SJSA1 (cell line): ENCODE measurements at places on chromosomes 6 and 20. TPM values are rescaled to one million over a fixed set of nuclear protein-coding genes. Genes with fewer than 3 reads are reported as not detected.

MCHR2 gene
- total RNA-seq, result not detected in 2 replicates

SLC22A3 gene
- not detected in 2 replicates for total RNA-seq

VGLL2 gene
- 0.05 TPM in 1 of 2 replicates, not detected in the other for total RNA-seq

SSTR4 gene
- not detected in 2 replicates for total RNA-seq

GMPR gene
- 17.7 and 21.3 TPM in 2 replicates for total RNA-seq

LSM2 gene
- 72.6 and 89.4 TPM in 2 replicates for total RNA-seq

ERVFRD-1 gene
- not detected in 2 replicates for total RNA-seq

RBBP9 gene
- 15.9 and 24.2 TPM in 2 replicates for total RNA-seq

IFNGR1 gene
- total RNA-seq, result 73.6 and 94.4 TPM in 2 replicates

GRCh38 chr6:3526962-3527650, 70.3 kb upstream of the SLC22A23 start:
- no peak for DNase-seq

- DNase-seq, result no peak
Measured at GRCh38 chr6:41654698-41655151, 16.5 kb downstream of the MDFI start.

GRCh38 chr20:47665221-47665991, 119.9 kb downstream of the SULF2 start:
- peak; percentile 33 for DNase-seq

- no peak for DNase-seq
Measured at GRCh38 chr20:25364879-25365699, 25.5 kb downstream of the ABHD12 start.

GRCh38 chr20:2032168-2032567, 38.3 kb upstream of the PDYN start:
- DNase-seq, result no peak

DNA sequence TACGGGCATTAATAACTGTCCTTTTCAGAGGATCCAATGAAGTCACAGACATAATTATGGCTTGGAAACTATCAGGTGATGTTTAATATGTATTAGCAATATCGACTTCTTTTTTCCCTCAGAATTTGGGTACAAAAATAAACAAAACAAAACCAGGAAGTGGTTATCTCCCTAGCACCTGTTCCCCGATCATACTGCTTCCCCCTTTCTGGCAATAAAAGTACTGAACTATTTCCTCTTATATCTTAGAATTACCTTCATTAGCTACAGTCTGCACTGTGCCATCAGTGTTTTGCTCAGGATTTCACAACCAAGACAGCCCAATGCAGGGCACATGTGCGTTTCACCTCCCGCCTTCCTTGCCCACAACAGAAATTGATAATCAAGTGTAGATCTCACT, 216.9 kb upstream of the BTBD3 start:
- no peak for DNase-seq

DNA sequence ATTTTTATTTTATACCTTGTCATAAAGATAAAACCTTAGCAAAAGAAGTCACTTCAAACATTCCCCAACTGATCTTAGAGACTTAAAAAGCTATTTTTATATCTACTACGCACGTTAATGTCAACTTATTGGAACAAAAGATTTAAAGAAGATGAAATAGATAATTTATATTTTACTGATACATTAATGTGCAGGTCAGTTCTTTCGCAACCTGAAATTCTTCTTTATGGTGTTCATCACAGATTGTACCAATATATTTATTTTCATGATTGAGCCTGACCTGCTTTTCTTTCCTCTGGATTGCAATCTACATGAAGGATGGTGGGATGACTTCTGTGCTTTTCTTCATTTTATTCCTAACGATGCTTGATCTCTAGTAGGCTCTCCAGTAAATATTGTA, 596.3 kb downstream of the PHF3 start:
- DNase-seq, result no peak

DNA sequence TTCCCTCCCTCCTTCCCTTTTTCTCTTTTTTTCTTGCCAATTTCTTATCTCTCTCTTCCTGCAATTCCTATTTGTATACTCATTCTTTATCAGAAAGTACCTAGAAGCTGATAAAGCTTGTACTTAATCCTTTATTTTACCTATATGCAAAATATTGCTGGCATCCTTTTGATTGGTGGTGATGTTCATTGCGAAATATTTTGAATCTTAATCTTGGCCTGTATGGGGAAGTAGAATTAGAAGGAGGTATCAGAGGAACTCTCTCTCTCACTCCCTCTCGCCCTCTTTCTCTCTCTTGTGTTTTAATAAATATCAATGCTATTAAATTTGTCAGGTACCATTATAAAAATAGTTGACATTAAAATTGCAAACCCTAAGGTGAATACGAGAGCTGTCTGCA, 52.8 kb downstream of the UST start:
- no peak for DNase-seq

DNA sequence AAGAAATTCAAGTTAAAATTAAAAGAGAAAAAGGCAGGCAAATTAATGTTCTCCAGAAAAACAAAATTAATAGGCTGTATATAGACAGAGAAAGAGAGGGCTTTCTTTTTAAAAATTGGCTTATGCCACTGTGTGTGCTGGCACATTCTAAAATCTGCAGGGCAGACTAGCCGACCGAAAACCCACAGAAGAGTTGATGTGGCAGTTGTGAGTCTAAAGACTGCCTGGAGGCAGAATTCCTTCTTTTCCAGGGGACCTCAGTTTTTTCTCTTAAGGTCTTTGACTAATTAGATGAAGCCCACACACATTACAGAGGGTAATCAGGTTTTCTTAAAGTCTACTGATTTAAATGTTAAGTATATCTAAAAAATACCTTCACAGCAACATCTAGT, 85.7 kb downstream of the GJA1 start:
- no peak for DNase-seq

DNA sequence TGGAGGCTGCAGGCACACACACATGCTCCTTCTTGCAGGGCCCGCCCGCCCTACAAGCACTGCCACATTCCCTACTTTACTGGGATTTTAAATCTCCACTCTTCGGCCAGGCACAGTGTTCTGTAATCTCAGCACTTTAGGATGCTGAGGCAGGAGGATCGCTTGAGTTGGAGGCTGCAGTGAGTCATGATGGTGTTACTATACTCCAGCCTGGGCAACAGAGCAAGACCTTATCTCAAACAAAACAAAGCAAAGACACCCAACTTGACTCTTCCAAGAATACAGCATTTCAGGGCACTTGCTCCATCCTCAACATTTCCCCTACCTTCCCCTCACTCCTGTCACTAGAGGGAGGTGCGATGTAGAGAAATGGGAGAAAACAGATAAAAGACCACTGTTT, 194.0 kb downstream of the MYLK4 start:
- DNase-seq, result no peak

DNA sequence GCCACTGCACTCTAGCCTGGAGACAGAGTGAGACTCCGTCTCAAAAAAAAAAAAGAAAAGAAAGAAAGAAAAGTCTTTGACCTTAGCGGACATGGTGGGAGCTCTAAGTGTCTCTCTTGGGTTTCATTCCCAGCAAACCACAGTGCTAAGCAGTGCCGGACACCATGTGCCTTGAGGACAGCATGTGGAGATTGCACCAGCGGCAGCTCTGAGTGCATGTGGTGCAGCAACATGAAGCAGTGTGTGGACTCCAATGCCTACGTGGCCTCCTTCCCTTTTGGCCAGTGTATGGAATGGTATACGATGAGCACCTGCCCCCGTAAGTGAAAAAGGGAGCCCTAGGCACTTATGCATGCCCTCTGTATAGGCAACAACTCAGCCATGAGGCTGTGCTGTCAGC, 79.4 kb downstream of the GFRA4 start:
- no peak for DNase-seq

DNA sequence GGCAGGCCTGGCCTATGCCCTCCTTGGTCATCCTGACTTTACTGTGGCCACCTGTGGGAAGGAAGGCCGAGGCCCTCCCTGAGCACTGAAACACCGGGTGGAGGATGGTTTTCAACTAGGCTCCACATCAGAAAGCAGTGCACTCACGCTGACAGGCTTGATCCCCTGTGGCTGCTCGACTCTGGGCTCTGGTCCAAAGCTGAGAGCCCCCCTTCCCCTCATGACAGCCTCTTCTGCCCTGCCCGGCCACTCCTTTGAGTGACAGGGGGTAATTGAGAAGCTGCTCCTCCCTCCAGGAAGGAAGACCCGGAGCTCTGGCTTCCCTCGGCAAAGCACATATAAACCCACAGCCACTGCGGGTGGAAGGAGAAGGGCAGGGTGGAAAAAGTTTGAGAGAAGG, 43.6 kb downstream of the MUC22 start:
- DNase-seq, result no peak

DNA sequence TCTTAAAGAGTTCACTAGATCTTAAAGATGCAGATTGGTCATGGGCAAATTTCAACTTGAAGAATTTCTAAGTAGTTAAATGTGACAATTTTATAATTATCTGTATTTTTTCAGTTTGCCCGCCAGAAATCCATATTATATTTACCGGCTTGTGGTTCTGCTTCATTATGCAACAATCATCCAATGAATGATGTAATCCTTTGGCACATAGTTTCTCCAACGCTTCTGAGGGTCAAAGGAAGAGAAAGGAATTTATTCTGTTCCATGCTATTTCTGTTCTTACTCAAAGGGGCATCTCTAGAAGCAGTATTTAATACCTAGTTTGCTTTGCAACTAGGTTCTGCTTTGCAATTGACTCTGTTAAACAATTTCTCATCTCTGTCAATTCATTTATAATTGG, 359.3 kb upstream of the PLCB4 start:
- no peak for DNase-seq

DNA sequence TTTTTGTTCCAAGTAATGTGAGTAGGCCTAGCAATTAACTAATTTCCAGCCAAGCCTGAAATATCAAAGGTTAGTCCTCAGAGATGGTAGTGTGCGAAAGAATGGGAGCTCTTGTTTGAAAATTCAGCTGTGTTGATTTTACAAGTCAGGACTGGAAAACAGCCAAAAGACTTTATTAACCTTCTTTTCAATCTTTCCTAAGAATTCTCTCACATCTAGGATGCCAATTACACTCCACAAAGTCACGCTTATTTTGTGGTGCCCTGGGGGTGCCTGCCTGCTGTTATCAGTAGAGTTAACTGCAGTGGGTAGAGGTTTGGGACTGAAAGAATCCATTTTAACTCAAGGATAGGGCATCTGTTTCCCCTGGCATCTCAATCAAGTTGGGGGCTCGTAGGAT, 30.7 kb upstream of the MAP3K4 start:
- DNase-seq, result no peak

DNA sequence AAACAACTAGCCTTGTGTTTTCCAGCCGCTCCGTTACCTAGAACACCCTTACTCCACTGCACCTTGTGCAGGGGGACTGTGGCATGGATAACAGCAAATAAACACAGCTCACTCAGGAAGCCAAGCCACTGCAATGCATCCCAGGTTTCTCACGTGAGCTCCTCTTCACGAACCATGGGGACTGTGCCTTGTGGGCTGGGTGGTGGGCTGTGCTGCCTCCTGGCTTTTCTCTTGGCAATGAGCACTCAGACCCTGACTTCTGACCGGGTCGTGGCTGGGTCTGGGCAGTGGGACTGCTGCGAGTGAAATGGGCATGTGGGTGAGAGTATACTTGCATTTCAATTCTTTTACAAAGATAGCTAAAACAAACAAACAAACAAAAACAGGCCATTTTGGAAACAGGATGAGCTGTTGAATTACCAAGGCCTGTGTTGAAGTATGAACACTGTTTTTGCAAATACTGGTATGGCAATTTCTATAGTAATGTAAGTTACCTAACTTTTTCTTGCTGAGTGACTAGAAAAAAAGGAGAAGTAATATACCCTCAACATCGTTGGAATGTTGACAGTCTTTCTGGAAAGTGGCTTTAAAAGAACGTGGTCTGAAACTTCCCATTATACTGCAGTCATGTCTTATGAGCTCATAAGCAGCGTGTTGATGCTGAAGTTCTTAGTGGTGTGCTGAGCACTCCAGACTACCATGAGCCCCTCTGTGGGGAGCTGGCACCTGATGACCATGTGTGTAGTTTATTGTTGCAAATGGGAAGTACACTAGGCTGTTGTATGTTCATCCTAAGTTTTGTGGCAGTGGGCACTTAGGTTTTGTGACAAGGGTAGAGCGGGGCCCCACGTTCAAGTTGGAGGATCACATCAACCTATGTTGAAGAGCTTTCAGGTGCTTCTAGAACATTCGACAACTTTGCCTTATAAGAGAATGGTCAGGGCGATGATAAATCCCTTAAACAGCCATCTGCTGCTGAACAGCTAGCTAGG, 120.4 kb downstream of the ARMC2 start:
- DNase-seq, result no peak

DNA sequence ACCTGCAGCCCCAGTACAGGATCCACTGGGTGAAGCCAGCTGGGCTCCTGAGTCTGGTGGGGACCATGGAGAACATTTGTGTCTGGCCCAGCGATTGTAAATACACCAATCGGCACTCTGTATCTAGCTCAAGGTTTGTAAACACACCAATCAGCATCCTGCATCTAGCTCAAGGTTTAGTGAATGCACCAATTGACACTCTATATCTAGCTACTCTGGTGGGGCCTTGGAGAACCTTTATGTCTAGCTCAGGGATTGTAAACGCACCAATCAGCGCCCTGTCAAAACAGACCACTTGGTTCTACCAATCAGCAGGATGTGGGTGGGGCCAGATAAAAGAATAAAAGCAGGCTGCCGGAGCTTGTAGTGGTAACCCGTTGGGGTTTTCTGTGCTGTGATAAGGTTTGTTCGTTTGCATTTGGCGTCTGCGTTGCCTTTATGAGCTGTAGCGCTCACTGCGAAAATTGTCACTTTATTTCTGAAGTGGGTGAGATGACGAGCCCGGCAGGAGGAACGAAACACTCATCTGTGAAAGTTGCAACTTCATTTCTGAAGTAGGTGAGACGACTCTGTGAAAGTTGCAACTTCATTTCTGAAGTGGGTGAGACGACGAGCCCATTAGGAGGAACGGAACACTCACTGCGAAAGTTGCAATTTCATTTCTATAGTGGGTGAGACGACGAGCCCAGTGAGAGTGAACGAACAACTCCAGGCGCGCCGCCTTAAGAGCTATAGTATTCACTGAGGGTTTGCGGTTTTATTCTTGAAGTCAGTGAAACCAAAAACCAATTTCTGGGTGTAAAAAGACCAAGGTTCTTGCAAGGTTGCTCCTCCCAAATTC, 31.1 kb downstream of the SERPINB6 start:
- DNase-seq, result no peak

GRCh38 chr6:35562060-35562459, 49.4 kb upstream of the TULP1 start:
- DNase-seq, result no peak

- DNase-seq, result no peak
Measured at GRCh38 chr20:63484236-63484635, 11.8 kb upstream of the KCNQ2 start.

DNA sequence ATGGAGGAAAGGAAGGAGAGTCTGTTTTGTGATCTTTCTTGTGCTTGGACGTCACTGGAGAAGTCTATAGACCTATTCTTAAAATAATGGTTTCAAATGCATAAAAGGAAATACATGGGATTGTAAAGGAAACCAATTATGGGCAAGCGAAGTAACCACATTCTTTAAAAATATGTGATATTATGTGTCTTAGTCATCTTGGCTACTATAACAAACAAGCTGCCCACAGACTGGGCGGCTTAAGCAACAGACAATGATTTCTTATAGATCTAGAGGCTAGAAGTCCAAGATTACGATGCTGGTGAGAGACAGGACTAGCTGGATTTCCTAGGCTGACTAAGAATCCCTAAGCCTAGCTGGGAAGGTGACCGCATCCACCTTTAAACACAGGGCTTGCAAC, 49.4 kb upstream of the CD83 start:
- peak; percentile 55 for DNase-seq
